ENCODE measurements at places on chromosomes 13 and 19.

DNA sequence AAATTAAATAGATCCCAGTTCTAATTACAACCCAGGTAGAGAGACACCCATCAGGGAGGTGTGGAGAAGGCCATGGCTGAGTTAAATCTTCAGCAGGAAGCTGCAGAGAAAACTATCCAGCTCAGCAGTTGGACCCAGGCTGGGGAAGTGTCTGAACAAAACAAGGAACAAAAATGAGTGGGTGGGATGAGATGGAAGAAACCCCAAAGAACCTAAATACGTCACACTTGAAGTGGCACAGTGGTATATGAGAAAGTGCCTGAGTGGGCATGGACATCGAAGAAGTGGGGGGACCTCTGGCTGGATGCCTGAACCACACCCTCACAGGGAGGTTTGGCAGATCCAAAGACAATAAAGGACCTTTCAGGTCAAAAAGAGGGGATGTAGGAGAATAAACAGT, 3.5 kb upstream of the EPHX3 start:
- no peak for DNase-seq

GRCh38 chr13:45102136-45102507, 18.2 kb upstream of the GTF2F2 start:
- no peak for DNase-seq

DNA sequence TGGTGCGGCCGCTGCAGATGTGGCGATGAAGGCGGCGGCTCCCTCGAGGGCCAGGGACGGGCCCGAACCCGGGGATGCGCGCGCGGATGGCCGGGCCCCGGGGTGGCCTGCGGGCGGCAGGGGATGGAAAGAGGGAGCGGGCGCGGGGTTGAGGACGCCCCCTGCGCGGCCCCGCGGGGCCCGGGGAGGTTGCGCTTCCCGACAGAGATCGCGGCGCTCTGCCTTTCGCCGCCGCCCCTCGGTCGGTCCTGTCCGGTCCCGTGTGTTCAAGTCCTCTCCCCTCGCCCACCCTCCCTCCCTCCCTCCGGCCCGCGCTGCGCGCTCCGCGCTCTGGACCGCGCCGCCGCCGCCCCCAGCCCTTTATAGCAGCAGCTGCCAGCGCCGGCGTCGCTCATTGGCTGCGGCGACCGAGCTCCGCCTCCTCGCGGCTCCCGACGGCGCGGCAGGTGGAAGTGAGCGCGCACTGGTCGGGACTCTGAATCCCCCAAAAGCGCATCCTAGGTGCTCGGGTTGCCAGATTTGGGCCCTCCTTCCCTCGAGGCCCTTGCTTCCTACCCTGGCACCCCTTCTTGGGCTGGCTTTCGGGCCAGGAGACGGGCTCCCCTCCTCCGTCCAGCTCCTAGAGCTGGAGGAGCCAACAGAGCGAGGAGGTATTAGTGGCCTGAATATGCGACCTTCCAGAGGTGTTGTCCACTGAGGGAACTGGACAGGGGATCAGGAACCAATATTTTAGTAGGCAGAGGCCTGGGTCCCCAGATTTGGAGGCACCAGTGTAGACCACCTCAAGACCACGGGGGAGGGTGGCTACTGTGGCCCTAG, at the start of gene ELAVL3:
TSS of gene ELAVL3 (minus strand) at position 332 of the 819 bp plus-strand sequence. CDS start 438 bp downstream, outside the sequence.
- peak; percentile 16 for DNase-seq

GRCh38 chr19:12800923-12801465, 606 bp downstream of the PRDX2 start:
- DNase-seq: peak; percentile 48

DNA sequence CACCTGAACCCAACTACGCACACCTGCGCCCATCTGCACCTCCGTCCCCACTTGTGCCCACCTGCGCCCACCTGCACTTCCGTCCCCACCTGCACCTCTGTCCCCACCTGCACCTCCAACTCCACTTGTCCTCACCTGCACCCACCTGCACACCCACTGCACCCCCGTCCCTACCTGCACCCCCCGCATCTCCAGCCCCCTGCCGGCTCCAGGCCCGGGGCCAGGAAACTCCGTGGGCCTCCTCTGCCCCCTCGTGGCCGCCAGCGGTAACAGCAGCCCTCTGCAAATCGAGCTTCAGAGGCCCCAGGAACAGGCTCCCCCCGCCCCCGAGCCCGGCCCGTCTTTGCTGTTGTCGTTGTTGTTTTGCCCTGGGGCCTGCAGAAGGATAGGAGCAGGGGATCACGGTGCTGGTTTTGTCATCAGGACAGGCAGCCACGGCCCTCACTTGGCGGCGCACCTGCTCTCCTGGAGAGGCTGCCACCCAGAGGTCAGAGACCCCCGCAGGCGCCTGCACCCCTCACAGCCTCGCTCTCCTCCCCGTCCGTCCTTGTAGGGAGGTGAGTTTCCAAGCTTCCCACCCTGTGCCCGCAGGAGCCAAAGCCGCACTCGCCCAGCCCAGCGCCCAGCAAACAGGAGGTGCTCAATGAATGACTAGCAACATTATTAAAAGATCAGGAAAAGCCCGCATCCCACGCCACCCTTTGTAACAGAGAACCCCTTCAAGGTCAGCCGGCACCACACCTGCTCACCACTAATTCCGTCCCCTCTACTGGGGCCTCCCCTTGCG, 65.4 kb downstream of the GNG7 start:
- peak; percentile 82 for DNase-seq

DNA sequence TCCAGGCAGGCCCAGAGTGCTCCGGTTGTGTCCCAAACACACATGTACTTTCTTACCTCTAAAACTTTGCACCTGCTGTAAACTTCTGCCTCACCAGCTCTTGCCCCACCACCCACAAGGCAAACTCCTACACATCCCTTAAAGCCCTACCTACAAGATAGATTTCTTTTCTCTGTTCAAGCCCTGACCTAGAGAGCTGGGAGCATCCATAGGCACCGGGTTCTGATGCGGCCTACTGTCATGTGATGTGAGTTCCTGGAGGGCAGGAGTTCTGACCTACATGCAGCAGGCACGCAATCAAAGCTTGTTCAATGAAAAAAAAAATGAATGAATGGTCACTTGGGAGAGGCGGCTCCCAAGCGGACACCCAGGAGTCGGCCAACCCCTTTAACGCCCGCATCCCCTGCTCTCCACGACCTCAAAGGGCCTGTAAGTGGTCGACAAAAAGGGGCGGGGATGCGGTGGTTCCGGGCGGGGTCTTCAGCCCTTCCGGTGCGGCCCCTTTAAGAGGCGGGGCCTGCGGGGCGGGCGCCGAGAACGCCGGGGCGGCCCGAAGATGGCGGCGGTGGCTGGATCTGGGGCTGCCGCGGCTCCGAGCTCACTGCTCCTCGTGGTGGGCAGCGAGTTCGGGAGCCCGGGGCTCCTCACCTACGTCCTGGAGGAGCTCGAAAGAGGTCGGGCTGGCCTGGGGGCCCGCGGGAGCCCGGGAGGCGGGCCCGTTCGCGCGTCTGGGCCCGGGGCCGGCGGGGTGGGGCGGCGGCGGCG, at the start of gene MAP1S:
TSS of gene MAP1S (plus strand) at position 534 of the 765 bp plus-strand sequence. CDS start at position 557, 23 bp downstream.
- DNase-seq: peak; percentile 82

- DNase-seq: no peak
Measured at GRCh38 chr13:113581871-113582270, 2.7 kb upstream of the TFDP1 start.

GRCh38 chr13:64457976-64458375, 2772.2 kb downstream of the PCDH9 start:
- DNase-seq: no peak

- DNase-seq: no peak
Measured at GRCh38 chr13:52411629-52412028, 5.7 kb upstream of the THSD1 start.

DNA sequence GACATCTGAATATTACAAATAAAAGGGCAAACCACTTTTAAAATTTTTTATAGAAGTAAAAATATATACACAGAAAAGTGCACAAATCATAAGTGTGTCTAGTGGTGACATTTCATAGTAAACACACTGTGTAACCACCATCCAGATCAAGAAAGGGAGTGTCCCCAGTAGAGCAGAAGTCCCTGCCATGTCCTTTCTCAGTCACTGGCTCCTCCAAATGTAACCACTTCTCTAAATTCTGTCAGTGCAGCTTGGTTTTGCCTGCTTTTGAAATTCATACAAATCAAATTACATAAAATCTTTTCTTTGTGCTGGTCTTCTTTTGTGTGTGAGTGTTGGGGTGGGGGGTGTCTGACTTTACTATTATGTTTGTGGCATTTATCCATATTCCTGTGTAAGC, 116.5 kb downstream of the RBM26 start:
- DNase-seq: no peak

- DNase-seq: no peak
Measured at GRCh38 chr19:51227326-51227725, 2.4 kb downstream of the CD33 start.

- peak; percentile 64 for DNase-seq
Measured at GRCh38 chr19:40284501-40285352, at the start of gene AKT2. TSS of gene AKT2 (minus strand) at chr19:40285345. CDS start at chr19:40265267, 20,078 bp downstream.

DNA sequence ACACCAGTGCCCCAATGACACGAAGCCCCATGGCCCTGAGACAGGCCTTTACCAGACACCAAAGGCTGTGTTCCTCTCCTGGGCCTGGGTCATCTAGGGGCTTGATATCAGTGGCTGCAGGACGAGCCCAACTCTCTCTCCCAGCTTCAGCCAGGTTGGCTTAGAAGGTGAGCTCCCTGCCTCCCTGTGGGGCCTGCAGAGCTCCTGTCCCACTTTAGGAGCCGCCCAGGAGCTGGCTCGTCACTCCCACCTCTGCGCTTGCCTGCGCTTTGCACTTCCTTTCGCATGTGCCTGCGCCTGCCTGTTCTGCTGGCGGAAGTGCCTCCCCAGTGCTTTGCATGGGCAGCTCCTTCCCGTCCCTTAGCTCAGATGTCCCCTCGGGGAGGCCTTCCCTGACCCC, 4.9 kb downstream of the CALM3 start:
- no peak for DNase-seq

- DNase-seq: no peak
Measured at GRCh38 chr13:113138792-113139551, 16.4 kb downstream of the F10 start.

- DNase-seq: no peak
Measured at GRCh38 chr13:113425941-113426590, 27.2 kb downstream of the ADPRHL1 start.

DNA sequence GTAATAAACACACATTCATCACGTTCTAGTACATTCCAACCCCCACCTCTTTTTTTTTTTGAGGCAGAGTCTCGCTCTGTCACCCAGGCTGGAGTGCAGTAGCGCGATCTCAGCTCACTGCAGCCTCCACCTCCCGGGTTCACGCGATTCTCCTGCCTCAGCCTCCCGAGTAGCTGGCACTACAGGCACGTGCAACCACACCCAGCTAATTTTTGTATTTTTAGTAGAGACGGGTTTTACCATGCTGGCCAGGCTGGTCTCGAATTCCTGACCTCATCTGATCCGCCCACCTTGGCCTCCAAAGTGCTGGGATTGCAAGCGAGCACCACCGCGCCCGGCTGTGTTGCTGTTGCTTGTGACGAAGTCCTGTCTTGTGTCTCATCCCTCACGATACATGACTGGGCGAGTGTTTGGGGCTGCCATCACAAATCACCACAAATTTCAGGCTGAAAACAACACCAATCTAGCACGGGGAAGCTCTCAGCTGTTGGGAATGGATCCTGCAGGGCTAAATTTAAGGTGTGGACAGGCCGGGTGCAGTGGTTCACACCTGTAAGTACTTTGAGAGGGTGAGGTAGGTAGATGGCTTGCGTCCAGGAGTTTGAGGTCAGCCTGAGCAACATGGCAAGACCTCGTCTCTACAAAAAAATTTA, 15.7 kb downstream of the MOB3A start:
- DNase-seq: no peak

DNA sequence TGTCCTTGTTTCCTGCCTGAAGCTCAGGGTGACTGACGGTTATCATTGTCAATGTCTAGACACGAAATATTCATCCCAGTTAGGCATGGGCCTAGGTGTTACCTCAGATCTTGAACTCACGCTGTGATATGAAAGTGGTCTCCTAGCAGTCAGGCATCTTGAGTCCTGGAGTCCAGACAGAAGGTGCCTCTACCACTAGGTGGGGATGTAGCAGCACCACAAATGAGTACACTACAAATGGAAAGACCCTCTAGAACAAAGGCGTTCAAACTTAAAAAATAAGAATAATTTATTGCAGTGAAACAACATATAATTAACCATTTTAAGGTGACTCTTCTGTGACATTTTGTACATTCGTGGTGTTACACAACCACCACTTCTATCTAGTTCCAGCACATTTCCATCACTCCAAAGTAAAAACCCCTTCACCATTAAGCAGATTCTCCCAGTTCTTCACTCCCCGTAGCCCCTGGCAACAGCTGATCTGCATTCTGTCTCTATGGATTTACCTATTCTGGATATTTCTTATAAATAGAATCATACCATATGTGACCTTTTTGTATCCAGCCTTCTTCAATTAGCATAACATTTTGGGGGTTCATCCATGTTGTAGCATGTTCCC, 11.9 kb upstream of the FRY start:
- peak; percentile 16 for DNase-seq

DNA sequence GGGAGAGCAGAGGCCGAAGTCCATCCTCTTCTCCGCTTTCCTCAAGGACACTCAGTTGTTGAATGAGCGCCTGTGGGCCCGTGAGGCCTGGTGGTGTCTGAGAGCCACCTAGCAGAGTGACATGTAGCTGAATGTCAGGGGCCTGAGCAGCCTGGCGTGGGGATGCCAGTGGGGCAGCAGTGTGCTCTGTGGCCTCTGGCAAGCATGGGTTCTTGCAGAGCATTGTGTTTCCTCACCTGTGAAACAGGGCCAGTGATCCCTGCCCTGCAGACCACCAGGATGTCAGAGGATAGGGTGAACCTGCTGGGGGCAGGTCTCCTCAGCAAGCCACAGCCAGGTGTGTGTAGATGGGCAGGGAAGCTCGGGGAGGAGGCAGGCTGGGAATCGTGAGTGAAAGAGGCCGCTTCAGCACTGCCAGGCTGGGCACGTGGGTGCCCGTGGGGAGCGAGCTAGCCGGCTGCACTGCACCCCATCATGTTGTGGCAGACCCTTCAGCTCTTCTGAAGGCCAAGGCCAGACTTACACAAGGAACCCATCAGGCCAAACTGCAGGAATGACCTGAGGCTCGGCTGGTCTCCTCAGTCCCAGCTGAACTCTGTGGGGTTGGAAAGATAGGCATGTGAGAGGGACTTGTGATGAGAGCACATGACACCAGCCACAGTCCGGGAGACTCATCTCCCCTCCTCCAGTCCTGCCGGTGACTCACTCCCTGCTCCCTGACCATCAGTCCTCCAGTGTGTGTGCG, 5.0 kb downstream of the PPP1R37 start:
- DNase-seq: no peak

- DNase-seq: no peak
Measured at GRCh38 chr13:33489563-33489962, 204.0 kb upstream of the STARD13 start.

DNA sequence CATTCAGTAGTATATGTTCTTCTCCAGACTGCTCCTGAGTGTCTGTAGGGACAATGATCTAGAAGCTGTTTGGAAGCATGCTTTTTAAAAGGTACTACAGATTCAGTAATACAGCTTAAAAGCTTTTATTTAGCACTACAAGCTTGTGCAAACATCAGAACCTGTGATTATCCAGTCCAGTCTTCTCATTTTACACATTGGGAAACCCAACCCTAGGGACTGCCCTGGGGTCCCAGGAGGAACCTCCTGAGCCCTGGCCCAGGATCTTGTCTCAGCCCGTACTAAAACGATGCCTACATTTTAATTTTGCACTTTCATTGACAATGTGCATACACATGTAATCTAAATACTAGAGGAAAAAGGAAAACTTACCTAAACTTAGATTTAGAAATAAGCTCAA, 12.5 kb downstream of the DOCK9 start:
- DNase-seq: no peak

Measured in stimulated activated CD4-positive, alpha-beta T cell treated with anti-CD3 and anti-CD28 coated beads, Interleukin-15, amount 100 ng/mL, for 24 hours (primary cell).